Ecto neural progenitor cell (in vitro differentiated cells): ENCODE measurements at places on chromosomes 16 and 17.
A peak's percentile ranks its signal among the peaks of the same experiment; 100 is the strongest.

DNA sequence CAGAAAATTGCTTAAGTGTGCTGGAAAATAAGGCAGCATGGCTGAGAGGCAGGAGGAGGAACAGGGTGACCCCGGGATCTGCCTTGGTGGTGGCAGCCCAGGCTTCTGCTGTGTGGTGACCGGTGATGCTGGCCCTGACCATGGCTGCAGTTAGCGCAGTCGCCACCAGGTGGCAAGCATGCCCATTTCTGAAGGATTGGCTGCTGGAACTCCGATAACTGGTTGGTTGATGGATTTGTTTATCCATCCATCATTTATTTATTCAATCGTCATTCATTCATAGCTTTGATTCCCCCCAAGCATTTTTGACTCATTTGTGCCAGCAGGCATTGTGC lies 29.1 kb upstream of the ITGA3 start:
- peak; percentile 95 for DNase-seq

DNA sequence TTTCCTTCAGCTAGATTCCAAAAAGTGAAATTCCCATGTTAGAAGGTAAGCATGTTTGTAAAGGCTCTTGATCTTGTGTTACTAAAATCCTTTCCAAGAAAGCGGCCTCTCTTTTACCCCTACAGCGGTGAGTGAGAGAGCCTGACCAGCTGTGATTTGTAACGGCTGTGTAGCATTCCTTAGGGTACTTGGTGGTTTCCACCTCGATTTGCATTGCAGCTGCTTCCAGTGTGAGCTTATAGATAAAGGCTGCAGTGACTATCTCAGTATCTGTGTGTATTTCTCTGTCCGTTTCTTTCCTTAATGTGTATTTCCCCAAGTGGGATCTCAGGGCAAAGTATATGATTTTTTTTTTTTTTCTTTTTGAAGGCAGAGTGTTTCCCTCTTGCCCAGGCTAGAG lies 169.4 kb downstream of the SNX29 start:
- no peak for DNase-seq

- no peak for DNase-seq
These were observed 173.8 kb upstream of the CCL2 start for GRCh38 chr17:34081269-34081668.

GRCh38 chr17:49970498-49970897 lies 1.5 kb downstream of the DLX4 start:
- no peak for DNase-seq

DNA sequence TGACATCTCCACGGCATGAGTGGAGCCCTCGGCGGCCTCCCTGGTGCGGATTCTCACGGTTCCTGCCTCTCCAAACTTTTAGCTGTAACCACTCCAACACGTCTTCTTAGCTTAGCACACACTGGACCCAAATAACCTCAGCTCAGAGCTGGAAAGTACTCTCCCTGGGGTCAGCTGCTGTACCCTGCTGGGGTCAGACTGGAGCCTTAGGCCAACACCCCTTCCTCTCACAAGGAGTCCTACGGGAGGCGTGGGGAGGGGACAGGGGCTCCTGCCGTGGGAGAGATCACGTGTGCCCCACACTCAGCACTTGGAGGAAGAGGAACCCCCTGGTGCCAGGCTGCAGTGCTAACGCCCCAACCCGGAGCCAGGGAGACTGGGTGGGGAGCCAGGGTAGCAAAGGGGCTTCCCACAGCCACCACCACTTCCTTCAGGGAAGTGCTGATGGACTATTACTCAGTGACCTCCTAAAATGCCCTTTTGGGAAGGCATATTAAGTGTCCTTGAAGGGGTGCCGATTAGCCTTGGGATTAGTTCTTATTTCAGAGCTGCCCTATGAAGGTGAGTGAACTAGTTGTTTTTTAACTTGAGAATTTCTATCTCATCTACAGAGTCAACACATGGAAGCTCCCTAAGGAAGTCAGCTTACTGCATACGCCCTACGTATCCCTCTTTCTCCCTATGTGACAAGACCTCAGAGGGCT lies 124.0 kb downstream of the HIC1 start:
- DNase-seq, result no peak

DNA sequence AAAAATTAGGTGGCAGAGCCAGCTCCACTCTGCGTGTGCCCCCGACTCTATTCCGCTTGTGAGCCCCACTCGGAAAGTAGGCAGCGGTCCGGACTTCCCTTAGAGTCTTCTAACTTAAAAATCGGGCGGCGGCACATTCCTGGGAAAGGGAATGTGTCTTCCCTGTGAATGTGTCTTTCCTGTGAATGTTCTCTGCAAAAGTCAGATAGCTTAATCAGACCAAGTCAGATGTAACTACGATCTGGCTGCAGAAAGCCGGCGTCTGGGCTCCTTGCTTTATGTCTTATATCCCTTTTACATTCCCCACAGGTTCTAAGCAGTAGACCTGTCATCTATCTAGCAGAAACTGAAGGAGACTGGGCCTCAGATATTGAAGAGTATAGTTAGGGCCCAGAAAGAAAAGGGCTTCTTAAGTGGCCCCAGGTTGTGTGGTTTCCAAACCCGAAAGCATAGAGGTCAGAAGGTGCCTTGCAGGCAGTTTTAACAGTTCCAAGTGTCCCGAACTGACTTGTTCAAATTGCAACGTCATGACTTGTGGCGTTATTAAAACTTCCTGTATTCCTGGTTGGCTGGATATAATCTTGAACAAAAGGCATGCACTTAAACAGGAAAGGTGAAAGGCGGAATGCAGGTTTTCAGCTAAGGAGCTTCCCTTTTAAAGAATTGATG lies 601 bp downstream of the PHKB start:
- no peak for DNase-seq

- no peak for DNase-seq
These were observed 8.6 kb downstream of the SLC13A5 start for GRCh38 chr17:6704470-6705052.

- DNase-seq, result peak; percentile 83
These were observed 5.8 kb downstream of the PIPOX start for GRCh38 chr17:29048440-29049368.

- DNase-seq, result no peak
These were observed 114.3 kb downstream of the MSI2 start for GRCh38 chr17:57370619-57371018.

DNA sequence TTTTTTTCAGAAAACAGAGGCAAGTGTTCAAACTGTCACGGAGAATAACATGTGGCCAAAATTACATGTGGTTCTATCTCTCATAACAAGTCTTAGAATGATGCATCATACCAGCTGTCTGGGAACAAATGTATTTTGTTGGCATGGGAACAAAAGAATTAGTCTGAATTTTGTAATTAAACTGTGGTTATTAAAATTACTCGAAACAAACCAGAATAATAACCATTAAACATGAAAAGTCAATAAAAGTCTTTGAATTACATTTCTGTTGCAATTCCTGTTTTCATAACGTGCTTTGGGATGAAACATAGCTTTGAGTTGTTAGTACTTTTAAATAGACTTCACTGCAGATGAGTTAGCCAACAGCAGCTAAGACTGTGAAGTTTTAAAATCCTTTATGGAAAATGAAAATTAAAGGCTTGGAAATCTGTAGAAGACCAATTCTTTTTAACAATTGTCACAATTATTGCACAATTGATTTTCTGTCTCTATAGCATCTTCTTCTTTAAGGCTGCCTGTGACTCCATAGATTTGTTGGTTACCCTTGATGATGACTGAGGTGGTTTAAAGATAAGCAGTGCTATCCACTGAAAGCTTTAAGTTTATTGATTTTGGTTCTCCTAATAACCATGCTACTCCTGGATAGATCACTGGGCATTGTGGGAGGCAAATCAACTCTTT lies 117.9 kb upstream of the AXIN2 start:
- DNase-seq, result no peak

DNA sequence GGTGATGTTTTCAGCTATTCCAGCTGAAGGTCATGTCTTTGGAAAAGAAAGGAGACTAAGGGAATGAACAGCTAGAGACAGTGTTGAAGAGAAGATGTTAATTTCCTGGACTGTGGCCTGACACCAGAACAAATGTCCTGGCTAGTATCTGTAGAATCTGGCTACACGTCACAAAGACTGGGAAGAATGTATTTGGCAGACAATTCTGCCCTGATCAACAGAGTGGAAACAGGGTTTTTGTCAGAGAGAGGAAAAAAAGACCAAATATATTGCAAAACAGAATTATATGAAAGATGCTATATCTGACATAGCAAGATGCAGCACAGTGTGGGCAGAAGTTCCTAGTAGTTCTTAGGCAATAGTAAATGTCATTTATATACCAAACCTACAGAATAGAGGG lies 17.0 kb upstream of the ANKFN1 start:
- no peak for DNase-seq

GRCh38 chr17:45277992-45278391 lies 16.1 kb upstream of the SPATA32 start:
- no peak for DNase-seq

DNA sequence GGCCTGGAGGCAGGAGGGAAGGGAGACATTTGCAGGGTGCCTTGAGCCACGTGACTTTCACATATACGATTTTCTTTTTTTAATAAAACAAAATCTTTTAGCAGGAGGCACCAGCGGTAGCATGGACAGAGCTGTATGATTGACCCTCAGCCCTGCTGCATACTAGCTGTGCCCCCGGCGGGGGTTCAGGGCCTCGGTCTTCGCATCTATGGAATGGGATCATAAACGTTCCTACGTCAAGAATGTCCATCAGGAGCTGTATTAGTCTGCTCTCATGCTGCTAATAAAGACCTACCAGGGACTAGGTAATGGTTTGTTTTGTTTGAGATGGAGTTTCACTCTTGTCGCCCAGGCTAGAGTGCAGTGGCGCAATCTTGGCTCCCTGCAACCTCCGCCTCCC lies 27.2 kb downstream of the SLC38A8 start:
- no peak for DNase-seq

DNA sequence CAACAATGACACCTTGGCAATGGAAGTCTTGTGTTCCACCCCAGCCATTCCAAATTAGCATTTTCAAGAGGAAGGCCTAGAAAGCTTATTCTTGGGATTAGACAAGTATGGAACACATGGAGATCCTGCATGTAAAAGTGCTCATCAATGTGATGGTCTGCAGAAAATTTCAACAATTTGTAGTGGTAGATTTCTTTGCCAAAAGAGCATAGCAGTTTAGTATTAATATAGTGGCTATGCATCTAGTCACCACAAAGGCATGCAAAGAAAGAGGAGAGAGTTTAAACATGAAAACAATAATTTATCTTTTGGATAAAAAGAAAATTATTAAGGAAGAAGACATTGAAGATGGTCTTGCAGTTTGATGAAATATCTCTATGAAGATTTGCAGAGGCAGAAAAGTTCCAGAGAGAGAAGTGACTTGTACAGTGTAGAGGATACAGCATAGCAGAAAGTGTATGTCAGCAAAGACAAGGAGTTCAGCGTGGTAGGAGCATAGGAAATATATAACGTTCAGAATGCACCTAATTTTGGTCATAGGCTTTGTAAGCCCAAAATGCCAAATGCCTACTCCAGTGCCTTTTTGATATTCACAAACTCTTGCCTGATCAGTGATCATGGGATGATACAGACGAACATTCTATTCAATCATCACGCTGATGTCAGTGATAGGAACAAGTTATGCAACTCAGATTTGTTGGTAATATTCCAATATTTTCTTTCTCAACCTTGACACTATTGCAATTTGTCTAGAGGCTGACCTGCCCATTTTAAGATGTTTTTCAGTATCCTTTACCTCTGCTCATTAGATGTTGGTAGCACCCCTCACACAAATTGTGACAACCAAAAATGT lies 727.9 kb upstream of the SOX9 start:
- DNase-seq, result no peak

DNA sequence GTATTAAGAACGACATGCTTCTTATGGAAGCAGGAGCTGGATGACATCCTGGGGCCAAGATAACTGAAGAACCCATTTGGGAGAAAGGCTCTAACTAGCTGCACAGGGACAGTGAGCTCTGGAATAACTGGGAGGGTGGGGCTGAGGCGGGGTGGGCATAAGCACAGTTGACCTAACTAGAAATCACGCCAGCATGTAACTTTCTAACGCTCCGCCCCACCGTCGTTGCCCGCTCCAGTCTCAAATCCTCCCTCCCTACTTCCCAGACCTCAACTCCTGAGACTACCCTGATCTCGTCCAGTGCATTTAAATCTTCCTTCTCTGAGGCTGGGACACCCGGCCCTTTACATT lies 436 bp downstream of the PHB1 start:
- DNase-seq, result no peak

DNA sequence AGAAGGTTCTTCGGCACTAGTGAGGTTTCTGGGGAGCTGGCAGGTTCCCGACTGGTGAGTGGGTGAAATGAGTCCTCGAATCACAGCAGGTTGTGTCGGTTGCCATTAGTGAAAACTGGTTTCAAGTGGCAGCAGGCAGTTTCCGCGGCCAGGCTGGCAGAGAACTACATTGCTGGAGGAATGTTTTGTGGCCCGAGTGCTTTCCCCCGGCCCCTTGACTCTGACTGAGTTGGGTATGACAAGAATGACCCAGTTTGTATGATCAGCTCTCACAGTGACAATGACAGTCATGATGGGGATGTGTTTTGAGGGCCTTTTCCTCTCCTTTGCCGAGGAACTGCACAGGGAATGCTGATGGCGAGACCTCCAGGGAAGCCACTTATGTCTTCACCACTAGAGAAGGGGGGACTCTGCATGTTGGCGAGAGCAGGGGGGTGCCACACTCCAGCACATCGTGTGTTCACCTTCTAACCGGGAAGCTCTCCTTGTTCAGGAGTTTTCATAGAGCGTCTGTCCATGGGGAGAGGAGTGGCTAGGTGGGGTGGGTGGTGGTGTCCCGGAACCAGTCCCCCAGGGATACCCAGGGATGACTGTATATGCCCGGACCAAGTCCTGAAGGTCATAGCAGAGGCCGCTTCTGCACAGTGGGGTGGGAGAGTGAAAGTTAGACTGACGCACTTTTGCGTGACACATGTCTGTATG lies 206.0 kb upstream of the CHMP6 start:
- peak; percentile 47 for DNase-seq

DNA sequence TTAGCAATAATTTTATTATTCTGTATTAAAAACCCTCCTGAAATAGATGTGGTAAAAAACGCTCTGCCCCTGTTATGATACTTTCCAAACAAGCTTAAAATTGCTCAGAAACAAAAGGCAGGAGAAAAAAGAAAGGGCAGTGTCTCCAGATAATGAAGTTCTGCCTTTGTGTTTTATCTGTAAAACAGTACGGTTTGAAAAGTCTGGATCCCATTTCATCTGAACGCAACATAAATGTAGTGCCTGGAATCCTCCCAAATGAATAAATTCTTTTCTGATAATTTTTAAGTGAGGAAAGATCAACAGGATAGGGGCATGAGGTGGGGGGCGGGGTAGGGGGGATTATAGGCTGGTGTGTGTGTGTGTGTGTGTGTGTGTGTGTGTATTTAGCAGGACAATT lies 87.5 kb upstream of the SOX9 start:
- no peak for DNase-seq

- DNase-seq, result peak; percentile 84
These were observed 128.0 kb upstream of the PLCG2 start for GRCh38 chr16:81650982-81651562.

DNA sequence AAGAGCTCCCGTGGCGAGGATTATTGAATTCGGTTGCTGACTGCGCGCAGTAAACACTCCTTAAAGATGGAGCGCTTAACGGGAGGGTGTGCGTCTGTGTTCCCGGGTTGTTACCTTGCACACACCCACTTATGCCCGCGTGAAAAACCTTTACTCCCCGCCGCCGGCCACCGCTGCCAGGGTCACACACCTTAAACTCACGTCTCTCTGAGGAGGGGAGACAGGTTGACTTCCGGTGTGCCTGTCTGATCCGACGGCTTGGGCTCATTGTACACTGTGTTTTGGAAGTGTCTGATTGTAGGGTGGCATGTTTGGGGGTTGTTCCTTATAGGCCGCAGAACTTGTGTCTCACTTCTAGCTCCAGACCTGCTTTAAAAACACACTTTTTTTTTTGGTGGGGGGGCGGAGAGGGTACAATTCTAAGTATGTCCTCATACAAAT lies 66.8 kb downstream of the KPNA2 start:
- no peak for DNase-seq

GRCh38 chr17:63151941-63152523 lies 186.0 kb downstream of the TANC2 start:
- no peak for DNase-seq
